ENCODE measurements at places on chromosomes 1 and 21.
A peak's percentile ranks its signal among the peaks of the same experiment; 100 is the strongest.

- DNase-seq, result no peak
These were observed 51.4 kb downstream of the KIF21B start for GRCh38 chr1:200971955-200972711.

DNA sequence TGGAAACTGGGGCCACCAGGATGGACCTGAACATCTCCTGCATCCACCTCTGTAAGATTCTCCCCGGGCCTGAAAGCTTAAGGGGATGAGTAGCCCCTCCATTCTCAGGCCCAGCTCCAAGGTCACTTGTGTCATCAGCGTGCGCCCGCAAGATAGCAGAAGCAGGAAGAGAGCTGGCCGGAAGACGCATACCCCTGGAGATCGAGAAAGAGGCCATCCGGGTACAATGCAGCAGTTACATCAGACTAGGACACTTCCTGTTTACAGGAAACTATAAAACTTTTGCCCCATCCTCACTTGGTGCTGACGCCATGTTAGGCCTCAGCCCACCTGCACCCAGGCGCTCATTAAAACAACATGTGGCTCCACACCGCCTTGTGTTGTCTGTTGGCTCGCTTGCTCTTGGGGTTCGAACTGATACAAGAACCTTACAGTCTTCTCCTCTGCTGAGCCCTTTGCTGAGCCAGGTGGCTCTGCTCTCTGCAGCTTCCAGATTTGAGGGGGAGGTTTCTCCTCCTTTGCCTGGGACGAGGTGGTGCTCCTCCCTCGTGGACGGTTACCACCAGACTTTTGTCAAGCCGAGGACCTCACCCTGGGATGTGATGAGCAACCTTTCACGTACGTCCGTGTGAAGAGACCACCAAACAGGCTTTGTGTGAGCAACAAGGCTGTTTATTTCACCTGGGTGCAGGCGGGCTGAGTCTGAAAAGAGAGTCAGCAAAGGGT is 277.5 kb upstream of the C1orf174 start:
- DNase-seq, result no peak

DNA sequence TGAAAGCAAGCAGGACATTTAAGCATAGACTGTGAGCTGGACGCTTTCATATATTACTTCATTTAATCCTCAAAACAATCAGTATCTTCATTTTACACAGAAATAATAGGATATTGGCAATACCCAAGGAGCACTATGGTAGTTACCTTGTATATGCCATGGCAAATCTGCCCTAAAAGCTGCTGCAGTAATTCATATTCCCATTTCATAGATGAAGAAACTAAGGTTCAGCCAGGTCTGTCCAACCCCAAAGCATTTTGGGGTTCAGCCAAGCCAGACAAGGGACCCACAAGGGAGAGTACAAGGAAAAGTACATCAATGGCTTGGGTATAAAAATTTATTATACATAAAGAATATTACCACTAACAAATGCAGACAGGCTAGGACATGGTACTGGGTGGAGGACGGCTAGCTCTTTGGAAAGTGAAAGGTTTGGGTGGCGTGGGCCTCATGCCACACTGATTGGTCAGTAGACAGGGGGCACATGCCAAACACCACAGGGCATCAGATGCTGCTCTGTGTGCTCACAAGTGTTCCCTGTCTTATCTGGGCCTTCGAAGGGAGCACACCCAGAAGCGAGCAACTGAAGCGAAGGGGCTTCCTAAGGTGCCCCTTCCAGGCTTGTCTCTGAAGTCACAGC is 23.9 kb upstream of the PTAFR start:
- no peak for DNase-seq

- DNase-seq, result no peak
These were observed 1.2 kb downstream of the AGPAT3 start for GRCh38 chr21:43866260-43866629.

- DNase-seq, result no peak
These were observed 26.8 kb downstream of the EGLN1 start for GRCh38 chr1:231395076-231395997.

DNA sequence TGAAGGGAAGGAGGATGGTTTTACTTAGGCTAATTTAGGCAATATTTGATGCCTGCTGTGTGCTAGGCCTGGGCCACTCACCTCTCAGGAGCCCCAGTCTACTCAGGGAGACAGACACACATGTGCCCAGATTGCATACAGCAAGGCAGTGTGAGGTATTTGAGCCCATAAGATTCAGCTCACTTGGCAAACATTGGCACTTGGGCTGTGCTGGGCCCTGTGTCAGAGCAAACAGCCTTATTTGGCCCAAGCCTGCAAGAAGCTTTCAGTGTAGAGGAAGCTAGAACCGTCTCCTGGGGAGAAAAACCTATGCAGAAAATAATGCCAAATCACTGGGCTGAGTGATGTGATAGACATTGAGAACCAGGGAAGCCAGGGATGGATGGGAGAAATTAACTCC is 3.9 kb upstream of the SYNC start:
- no peak for DNase-seq

- DNase-seq, result no peak
These were observed 59.5 kb upstream of the ENAH start for GRCh38 chr1:225712391-225712790.

DNA sequence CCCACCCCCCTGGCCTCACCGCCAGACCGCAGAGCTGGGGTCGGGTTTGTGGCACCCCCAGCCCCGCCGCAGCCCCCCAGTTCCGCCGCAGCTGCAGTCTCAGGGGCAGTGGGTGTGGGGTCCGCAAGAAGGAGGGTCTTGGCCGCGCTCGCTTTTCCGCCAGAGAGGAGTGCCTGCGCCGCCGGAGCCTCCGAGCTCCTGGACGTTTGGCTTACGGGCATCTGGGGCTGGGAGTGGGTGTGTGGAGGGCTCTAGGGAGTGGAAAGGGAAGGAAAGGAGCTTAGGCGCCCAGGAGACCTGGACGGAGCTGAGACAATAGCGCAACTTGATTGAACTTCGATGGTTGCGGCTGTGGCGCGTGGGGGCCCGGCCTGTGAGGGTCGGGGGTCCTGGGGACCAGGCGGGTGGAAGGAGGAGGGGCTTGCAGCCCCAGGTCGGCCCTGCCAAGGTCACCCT is 88.8 kb upstream of the IPO9 start:
- DNase-seq, result no peak

DNA sequence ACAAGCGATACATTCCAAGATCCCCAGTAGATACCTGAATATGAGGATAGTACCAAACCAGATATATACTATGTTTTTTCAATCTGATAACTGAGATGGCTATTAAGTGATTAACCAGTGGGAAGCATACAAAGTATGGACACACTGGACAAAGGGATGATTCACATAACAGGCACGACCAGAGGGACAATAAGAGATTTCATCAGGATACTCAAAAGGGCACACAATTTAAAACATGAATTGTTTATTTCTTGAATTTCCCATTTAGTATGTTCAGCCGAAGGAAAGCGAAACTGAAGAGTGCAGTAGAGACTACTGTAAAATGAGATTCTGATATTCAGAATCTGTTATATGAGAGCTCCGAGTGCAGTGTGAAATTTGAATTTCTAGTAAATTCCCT is 10.6 kb downstream of the ZZZ3 start:
- DNase-seq, result no peak

GRCh38 chr1:177864538-177865305 is 105.1 kb downstream of the SEC16B start:
- no peak for DNase-seq

DNA sequence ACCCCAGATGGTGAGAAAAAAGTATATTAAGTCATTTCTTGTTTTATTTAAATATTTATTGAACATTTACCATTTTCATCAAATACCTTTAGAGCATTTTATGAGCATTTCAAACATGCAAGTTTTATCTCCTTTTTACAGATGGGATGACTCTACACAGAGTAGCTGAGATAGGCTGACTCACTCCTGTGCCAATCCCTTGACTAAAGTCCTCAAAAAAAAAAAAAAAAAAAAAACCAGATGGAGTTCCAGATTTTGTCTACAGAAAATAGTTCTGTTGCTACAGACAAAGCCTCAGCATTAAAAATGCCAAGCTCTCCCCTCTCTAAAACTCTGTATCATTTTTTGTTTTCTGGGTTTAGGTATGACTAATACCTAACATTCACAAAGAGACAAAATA is 303.0 kb upstream of the PLD5 start:
- no peak for DNase-seq

DNA sequence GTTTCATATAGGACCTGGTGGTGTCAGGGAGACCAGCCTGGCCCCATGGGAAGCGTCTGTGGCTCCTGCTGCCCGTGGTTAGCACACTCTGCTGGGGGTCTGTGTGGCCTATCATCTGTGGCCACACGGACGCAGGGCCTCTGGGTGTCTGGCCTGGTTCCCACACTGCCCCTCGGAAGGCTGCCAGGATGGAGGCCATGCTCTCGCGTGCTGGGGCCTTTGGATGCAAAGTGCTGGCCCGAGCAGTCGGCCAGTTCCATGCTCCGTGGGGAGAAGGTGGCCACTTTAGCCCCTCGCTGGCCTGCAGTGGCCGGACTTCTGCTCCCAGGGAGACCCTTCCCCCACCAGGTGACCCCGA is 20.8 kb upstream of the LRRC3 start:
- no peak for DNase-seq

- DNase-seq, result no peak
These were observed 6.1 kb downstream of the OSBPL9 start for GRCh38 chr1:51623025-51623424.

GRCh38 chr1:35564037-35564883 is 6.7 kb downstream of the NCDN start:
- peak; percentile 49 for DNase-seq

DNA sequence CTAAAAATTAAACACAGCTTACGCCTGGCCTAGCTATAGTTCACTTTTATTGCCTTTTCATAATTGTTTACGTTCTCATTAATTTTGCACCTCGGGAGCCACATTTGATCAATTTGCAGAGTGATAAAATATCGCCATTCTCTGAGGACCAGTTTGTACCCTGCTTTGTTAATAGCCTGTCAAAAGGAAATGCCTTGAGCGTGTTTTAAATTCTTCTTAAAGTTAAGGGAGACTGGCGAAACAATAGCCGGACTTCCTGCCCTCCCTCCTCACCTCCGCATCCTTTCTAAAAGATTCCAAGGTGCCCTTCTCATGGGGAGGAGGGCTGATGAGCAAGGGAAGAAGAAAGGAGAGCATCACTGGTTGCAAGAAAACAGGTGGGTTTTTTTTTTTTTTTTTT is 271.6 kb downstream of the KCNJ6 start:
- no peak for DNase-seq

DNA sequence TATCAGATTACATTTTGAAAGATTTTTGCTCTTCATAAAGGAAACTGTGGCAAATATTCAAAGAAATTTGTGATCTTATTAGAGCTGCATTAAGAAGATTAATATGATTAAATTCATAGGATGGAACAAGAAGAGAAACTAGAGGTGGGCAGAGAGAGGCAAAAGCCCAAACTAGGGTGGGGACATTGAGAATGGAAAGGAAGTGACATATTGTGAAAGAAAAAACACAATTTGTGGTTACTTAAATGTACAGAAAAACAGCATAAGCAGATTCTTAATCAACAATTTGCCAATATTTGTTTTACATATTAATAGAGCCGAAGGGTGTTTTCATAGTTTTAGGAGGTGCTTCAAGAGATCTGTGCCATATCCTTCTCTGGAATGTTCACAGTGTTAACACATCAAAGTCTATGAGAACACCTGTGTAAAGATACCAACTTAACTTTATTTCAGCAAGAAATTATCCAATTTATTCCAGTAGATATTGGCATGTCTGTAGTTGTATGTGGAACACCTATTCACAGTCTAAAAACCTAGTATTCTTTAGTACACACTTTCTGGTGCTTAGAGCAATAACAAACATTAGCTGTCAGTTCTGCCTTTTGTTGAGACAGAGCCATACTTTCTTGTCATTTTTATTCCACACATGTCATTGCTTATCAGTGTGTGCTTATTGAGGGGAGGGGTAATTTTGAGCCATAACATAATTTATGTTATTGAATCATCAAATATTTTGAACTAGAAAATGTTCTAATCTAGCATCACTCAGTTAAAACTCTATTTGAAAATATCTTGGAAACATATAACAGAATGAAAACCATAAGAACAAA is 401.5 kb downstream of the PTPRC start:
- peak; percentile 39 for DNase-seq

GRCh38 chr1:175814885-175815284 is 71.5 kb upstream of the TNR start:
- no peak for DNase-seq

DNA sequence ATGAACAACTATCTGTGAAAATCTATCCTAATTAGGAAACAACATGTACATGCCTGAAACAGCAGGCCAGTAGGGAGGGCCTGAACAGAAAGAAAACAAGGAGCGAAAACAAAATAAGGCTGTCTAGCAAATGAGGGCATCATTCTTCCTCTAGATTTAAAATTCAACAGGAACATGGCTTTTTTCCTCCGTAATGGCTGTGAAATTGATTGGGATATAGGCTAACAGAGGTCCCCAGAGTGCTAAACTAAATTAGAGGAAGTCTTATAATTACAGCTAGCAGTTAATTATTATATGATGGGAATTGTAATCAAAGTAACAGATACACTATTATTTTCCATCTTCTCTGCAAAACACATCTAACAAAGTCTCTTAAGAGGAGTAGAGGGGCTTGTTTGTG is 51.7 kb upstream of the TIAM1 start:
- no peak for DNase-seq

GRCh38 chr1:203867802-203868201 is 6.4 kb downstream of the SNRPE start:
- DNase-seq, result no peak

- DNase-seq, result no peak
These were observed 24.4 kb upstream of the TARBP1 start for GRCh38 chr1:234503193-234504050.

DNA sequence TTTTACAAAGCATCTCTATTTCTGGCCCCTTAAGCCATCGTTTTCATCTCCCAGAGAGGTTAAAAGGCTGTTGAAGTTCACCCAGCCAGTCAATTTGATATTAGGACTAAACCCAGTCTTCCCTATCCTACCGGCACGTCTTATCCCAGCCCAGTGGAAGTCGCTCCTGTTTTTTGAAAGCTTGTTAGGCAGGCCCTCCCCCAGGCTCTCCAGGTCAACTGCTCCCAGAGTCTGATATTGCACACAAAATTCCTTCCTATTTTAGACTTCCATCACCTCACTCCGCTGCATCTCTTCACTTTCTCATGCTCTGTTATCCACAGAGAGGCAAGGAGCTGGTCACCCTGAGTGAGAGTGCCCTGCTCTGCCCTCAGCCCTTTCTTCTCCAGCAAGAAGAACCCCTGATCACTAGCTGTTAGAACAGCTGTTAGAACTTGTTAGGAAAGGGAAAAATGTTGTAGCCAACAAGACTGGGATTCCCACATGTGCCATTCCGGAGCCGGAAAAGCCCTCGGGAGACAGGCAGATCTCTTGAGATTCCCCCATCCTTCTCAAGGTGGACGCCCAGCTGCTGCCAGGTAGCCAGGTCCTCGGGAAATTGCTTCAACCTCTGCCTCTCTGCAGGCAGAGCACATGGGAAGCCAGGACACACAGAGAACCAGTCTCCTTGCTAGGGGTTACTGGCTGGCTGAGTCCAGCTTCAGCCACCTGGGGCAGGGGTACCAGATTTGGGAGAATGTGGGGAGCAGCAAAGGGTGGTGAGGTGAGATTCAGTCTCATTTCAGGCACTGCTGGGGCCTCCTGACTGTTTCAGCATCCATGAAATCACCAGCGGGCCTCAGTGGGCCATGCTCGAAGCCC is 25.7 kb downstream of the PLXNA2 start:
- no peak for DNase-seq

GRCh38 chr1:182446033-182446669 is 3.8 kb upstream of the RGSL1 start:
- DNase-seq, result peak; percentile 39
